ENCODE measurements at places on chromosomes 7 and 10.

GRCh38 chr10:7550013-7550412 is 116.8 kb downstream of the ITIH5 start:
- DNase-seq, result no peak

DNA sequence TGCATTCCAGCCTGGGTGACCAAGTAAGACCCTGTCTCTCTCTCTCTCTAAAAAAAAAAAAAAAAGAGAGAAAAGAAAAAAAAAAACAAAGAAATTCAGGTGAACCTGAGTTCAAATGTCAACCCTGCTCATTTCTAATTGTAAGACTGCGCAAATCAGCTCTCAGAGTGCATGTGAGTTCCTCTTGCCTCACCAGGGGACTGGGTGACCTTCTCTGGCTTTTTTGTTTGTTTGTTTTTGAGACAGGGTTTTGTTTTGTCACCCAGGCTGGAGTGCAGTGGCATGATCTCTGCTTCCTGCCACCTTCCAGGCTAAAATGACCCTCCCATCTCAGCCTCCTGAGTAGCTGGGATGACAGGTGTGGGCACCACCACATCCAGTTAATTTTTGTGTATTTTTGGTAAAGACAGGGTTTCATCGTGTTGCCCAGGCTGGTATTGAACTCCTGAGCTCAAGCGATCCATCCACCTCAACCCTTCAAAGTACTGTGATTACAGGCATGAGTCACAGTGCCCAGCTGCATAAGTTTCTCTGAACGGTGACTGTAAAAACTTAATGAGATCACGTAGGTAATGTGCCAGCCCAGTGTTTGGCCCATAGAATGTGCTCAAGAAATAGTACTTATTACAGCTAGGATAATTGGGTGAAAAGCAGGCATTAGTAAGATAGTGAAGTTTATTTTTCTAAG is 45.3 kb upstream of the BAMBI start:
- DNase-seq, result no peak

GRCh38 chr10:95474228-95475002 is 86.8 kb downstream of the SORBS1 start:
- no peak for DNase-seq

DNA sequence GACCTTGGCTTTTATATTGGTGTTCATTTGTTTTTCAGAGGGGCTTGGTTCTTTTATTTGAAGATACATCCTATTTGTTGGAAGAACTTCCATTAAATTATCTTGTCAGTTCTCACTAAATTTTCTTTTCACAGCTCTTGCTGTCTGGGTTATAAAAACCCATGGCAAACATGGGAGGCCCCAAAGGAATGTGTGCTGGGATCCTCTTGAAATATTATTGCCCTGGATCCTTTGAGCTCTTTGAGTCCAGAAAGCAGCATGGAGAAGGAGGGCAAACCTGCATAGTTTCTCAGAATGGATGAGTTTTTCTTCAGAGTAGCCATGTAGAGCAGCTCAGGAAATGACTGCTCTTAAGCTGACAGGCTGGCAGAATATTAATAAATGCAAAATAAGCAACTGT is 187.4 kb downstream of the CTTNBP2 start:
- no peak for DNase-seq

GRCh38 chr7:157009170-157009777 is 1.2 kb downstream of the MNX1 start:
- DNase-seq, result no peak

Data from stimulated activated CD8-positive, alpha-beta memory T cell treated with anti-CD3 and anti-CD28 coated beads, Interleukin-15, amount 100 ng/mL, for 48 hours (primary cell).